ENCODE measurements at places on chromosomes 2 and 18.

- no peak for DNase-seq
Measured at GRCh38 chr18:63741769-63742168, 33.4 kb upstream of the SERPINB7 start.

DNA sequence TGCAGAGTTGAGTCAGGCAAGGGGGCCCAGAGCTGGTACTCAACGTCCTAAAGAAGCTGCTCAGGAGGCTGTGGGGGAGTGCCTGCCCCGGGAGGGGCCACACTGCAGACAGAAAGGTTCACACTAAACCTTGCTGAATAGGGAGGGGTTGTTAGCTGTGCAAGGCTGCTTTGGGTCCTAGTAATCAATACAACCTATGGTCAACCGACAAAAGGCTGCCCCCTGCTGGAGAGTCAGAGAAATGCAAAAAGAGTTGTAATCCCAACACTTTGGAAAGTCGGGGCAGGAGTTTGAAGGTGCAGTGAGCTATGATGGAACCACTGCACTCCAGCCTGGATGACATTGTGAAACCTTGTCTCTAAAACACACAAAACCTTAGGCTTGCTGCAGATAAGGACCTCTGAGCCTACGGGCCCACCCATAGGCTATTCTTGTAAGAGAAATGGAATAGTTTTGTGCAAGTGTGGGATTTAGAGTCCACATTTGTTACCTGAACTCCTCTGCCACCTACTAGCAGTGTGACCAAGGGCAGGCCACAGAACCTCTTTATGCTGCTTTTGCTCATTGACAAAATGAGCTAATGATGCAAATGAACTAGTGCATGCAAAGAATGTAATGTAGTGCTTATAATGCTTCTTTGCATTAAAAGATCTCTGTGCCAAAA, 81.5 kb downstream of the PRPF40A start:
- DNase-seq, result peak; percentile 21

GRCh38 chr2:98541489-98541888, 66.8 kb downstream of the COA5 start:
- no peak for DNase-seq

DNA sequence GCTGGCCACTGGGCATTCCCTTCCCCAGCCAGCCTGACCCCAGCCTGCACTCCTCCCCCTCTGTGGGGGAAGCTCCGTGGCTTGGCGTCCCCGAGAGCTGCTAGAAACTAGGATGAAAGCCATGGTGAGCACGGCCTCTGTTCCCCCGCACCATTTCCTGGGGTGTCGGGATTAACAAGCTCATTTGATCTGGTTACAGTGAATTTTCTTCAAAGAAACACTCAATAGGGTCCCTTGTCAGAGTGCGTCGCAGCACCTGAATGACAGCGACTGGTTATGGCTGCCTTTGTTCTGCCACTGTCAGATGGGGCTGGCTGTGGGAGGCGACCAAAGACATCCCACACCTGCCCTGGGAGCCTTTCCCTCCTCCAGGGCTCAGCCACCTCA, 7.7 kb upstream of the ALPI start:
- DNase-seq, result no peak

DNA sequence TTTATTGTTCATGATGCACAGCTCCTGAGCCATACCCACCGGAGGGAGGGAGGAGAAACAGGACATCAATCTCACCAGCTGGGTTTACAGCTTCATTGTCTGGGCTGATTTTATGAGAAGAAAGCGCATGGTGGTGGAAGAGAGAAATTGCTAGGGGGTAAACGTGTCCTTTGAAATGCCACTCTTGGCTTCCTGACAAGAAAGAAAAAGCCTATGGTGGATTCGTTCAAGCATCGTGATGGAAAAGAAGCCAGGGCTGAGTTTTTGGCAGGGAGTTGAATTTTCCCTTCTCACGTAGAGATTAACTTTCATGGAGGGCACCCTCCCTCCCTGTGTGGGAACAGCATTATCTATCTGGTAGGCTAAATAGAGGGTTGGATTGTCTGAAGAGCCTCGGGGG, 502.0 kb downstream of the SLC4A3 start:
- no peak for DNase-seq

GRCh38 chr2:148865512-148865911, 9.5 kb upstream of the KIF5C start:
- DNase-seq, result no peak

- no peak for DNase-seq
Measured at GRCh38 chr2:150832686-150833085, 345.2 kb upstream of the RND3 start.

GRCh38 chr2:237987268-237987667, 20.5 kb downstream of the UBE2F start:
- no peak for DNase-seq

DNA sequence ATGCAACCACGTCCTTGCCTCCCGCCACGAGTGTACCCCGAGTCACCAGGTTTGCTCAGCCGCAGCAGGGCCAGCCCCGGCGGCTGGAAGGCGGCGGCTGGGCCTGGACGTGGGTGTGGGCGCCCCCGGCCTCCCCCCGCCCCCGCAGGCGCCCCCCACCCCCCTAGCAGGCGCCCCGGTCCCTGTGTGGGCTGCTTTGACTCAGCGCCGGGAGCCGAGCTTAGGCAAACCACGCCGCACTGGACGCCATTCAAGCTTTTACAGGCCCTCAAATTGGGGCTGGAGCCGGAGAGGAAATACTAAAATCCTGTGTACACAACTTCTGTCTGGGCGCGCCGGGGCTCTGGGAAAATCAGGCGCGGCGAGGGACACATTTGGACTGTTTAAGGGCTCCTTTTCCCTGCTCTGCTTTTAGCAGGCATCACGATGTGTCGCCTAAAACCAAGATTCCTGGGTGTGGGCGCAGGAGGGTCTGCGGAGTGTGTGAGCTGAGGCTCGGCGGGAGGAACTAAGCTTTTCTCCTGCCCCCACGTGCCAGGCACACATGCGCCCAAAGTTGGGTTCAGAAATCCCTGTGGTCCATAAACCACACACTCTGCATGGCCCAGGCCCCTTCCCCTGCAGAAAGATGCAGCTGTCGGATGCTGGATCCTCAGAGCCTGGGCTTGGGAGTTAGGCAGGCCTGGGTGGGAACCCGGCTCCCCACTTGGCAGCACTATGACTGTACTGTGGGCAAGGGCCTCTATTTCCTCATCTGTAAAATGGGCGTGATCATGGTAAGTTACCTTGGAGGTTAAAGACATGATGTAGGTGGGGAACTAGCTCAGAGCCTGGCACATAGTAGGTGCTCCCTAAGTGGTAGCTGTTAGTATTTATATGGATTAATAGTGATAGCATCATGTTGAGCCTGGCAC, 57.6 kb downstream of the ATOH8 start:
- DNase-seq, result no peak

- no peak for DNase-seq
Measured at GRCh38 chr2:146365041-146365440, 1479.8 kb upstream of the ACVR2A start.

- DNase-seq, result no peak
Measured at GRCh38 chr18:79068341-79068936, 755 bp upstream of the ATP9B start.

- DNase-seq, result no peak
Measured at GRCh38 chr18:75454022-75454795, 26.7 kb upstream of the SMIM21 start.

DNA sequence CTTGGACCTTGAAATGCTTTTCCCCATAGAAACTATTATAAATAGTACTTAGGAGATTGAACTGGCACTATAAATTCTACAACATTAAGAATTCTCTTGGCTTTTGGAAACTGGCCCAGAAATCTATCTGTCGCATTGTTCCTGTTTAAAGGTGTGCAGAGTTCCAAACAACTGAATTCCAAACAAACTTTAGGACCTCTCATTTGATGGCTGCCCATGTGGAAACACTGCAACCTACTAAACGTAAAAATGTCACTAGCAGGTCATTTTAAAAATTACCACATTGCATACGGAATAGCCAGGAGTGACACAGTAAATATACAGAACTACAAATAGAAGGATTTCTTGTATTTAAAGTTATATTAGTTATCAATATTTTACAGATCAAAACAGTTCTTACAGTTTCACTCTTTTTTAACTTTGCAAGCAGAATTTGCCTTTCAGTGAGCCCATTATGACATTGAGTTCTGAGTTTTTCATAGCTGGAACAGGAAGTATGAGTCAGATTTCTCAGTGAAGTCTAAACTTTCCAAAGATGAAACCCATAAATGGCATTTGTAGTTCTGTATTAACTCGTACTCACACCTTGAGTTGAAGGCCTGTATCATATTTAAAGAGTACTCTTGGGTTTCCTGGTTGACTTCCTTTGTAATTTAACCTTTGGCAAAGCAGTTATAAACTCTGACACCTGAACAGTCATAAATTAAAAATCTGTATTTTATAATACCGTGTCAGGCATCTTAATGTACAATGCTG, 142.3 kb upstream of the BOD1L2 start:
- no peak for DNase-seq

- peak; percentile 5 for DNase-seq
Measured at GRCh38 chr2:224405841-224406370, 4.0 kb upstream of the FAM124B start.

DNA sequence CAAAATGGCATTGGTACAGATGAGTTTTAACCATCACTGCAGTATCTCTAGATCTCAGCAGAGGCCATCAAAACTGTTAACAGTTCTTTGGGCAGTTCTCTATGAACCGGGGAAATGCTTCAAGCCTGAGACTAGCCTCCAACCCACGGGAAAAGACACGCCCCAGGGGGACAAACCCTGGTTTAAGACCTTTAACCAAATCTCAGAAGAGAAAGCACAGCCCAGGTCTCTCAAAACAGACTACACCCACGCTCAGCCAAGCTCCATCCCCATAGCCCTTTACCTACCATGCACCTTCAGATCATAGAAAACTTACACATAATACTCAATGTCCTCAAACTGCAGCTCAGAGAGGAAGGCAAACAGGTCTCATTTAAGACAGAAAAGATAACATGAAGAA, 78.3 kb downstream of the TMEM163 start:
- DNase-seq, result no peak

DNA sequence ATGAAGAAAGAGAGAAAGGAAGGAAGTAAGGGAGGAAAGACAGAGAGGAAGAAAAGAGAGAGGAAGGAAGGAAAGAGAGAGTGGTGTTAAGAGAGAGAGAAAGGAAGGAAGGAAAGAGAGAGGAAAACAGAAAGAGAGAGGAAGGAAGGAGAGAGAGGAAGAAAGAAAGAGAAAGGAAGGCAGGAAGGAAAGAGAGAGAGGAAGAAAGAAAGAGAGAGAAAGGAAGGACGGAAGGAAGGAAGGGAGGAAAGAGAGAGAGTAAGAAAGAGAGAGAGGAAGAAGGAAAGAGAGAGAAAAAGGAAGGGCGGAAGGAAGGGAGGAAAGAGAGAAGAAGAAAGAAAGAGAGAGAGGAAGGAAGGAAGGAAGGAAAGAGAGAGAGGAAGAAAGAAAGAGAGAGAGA, 127.4 kb downstream of the GALNT3 start:
- no peak for DNase-seq

DNA sequence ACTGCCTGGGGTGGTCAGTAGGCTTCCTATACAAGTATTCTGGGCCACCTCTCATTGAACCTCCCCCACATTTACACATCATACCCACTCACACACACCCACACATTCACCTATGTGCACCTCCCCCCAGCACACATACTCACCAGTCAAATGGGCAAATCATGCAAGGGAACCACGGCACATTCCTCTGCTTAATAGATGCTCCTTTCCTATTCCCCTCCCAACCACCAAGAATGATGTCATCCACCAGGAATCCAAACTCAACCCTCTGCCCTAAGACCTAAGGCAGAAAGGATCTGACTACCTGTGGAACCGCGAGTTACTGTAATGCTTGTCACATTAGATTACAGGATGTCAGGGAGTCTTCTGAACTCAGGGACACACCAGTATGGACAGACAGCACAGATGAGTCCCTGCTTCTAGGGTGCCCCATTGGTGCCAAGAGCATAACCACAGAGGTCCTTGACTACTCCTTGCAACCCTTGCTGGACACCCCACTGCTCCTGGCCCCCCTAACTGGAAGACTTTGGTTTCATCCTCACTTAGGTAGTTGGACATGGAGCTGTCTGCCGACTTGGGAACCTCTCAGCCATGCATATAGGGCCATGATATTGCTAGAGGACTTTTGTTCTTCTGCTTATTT, 21.5 kb upstream of the CAB39 start:
- DNase-seq, result no peak

DNA sequence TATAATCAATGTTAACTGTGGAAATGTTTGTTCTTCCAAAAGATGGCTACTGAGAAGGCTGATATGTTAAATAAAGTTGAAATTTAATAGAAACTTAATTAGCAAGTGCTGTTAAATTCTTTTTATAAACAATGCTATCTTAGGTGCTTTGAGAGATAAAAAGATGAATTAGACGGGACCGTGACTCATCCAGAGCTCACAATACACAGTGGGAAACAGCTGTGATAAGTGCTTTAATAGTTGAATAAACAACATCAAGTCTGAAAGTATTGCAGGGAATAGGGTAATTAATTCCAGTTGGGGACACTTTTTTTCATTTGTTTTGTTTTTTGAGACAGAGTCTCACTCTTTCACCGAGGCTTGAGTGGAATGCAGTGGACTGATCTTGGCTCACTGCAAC, 85.5 kb upstream of the DTNA start:
- DNase-seq, result no peak

DNA sequence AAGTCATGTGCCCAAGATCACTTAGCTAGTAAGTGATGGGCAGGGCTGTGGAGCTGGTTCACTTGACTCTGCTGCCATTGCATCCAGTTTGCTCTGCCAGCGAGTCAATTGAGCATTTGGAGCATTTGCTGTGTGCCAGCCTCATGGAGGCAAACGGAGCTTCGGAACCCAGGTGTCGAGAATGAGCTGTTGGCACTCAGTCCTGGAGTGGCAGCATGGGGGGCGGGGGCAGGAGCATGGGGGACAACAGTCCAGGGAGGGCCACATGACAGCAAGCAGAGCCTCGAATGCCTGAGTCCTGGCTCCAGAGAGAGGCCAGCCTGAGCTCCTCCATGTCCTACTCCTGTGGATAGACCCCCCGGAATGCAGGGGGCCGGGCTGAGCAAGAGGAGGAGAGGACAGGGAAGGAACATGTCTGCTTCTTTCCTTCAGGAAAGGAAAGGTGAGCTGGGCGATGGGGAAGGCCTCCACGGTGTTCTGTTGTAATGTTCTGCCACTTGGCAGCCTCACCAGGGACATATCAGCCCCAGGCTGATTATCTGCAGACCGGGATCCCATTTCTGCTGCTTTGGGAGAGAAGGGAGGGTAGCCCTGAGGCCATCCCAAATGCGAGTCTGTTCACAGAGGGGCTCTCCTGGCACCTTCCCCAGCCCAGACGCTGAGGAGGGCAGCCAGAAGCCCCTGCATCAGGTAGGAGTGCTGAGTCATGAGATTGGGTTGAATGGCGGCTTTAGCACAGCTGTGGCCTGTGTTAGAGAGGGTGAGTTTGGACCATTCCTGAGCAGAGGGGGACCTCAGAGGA, 59.6 kb downstream of the HPCAL1 start:
- DNase-seq, result no peak

- no peak for DNase-seq
Measured at GRCh38 chr2:54955358-54956110, 94.7 kb downstream of the RTN4 start.

GRCh38 chr2:235749771-235750160, 255.9 kb downstream of the AGAP1 start:
- DNase-seq, result no peak
